ENCODE measurements at places on chromosomes 2 and 18.

DNA sequence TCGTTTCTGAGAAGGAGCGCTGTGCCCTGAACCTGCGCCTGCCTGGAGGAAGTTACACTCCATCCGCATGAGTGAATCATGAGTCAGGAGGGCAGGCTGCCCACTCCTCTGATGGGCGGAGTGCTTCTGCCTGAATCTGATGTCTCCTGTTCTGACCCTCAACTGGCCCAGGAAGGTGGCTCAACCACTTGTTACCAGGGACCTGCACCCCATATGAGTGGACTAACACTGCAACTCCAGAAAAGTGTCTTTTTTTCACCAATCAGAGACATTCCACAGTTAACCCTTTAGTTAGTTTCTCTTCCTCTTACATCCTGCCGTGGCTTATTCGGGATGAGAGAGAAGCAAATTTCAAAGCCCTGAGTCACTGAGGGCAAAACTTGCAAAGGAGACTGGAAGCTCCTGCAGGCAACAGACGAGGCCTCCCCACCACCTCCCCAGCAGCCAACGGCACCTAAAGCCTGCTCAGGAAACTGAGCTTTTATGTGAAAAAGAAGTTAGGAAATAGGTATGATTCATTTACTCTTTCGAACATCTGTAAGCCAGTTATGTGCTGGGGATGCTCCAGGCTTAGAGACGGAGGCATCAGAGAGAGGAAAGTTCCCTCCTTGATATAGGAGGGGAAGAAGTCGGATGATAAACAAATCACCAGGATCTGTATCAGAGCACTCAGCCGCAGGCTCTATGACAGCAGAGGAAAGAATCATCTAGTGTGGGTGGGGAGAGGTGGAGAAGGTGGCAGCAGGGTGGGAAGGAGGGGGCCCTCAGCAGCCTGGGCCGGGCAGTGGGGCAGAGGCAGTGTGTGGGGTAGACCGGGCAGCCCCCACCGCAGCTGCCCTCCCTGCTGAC, 30.9 kb downstream of the MBP start:
- peak; percentile 33 for DNase-seq

DNA sequence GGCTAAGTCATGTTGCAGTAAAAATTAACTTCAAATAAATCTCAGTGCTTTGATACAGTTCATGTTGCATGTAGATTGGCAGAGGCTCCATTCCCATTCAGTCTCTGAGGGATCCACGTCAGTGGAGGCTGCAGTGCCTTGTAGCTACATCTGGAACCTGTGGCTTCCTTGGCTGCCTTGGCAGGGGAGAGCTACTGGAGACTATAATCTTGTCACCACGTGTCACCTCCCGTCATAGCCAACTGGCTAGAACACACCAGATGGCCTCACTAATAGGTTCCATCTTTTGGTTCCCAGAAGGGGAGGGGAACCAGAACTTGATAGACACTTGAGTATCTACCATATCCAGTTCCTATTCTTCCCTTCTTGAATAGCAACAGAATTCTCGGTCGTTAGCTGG, 28.4 kb downstream of the E2F6 start:
- DNase-seq = no peak

GRCh38 chr18:27605107-27605834, 420.2 kb upstream of the CHST9 start:
- no peak for DNase-seq

- DNase-seq = no peak
Observed at GRCh38 chr2:203972066-203972465, 35.5 kb downstream of the ICOS start.

DNA sequence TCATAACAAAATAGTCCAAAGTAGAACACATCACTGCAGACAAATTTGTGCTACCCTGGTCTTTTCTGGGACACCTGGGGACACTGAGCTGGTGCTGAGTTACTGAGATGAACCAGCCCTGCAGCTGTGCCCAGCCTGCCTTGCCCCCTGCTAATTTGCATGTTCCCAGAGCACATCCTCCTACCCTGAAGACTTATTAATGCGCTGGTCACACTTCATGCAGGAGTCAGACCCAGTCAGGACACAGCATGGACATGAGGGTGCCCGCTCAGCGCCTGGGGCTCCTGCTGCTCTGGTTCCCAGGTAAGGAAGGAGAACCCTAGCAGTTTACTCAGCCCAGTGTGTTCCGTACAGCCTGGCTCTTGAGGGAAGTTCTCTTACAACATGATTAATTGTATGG, 1518.3 kb downstream of the RPIA start:
- no peak for DNase-seq

DNA sequence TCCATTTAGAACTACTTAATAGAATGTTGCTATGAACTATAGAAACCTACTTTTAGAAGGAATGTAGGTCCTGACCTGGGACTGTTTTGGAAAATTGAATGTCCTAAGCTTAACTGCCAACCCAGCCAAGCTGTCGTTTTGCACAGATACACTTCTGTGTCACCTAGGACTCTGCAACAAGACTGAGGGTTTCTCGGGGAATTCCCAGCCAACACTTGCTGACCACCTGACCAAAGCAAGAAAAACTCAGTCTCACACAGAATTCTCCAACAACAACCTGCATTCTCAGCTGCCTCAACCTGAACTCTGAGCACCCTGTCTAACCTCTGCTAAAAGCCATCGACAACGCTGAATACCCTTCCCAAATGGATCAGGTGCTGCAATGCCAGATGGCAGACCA, 128.2 kb downstream of the SS18 start:
- DNase-seq = no peak

GRCh38 chr2:866009-866680, 84.5 kb upstream of the SNTG2 start:
- no peak for DNase-seq
